ENCODE measurements at places on chromosomes 1 and 21. TPM values are rescaled to one million over a fixed set of nuclear protein-coding genes. Genes with fewer than 3 reads are reported as not detected.

GRCh38 chr1:210641582-210641981 is 312.9 kb downstream of the HHAT start:
- DNase-seq, result no peak

DNA sequence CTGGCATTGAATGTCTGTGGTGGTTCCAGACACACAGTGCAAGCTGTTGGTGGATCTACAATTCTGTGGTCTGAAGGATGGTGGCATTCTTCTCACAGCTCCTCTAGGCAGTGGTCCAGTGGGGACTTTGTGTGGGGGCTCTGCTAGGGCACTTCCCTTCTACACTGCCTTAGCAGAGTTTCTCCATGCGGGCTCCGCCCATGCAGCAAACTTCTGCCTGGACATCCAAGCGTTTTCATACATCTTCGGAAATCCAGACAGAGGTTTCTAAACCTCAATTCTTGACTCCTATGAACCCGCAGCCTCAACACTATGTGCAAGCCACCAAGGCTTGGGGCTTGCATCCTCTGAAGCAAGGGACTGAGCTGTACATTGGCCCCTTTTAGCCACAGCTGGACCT is 43.0 kb downstream of the RGS18 start:
- DNase-seq, result no peak

GRCh38 chr1:63693944-63694571 is 79.8 kb upstream of the ROR1 start:
- no peak for DNase-seq

- no peak for DNase-seq
Observed at GRCh38 chr1:81873946-81874345, 73.2 kb downstream of the ADGRL2 start.

DNA sequence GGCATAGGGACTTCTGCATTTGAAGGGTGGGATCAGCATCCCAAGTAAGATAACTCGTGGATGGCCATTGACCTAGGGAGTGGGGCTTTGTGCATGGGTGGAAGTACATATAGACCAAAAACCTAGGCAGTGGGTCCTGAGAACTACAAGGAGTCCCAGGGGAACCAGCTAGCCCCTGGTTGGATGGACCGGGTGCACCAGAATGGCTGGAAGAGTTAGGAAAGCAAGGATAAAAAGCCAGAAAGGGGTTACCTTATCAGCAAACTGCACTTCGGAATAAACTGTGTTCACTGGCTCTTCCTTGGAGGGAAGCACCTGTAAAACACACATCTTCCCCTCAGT is 26.6 kb upstream of the SLAMF6 start:
- DNase-seq, result no peak

DNA sequence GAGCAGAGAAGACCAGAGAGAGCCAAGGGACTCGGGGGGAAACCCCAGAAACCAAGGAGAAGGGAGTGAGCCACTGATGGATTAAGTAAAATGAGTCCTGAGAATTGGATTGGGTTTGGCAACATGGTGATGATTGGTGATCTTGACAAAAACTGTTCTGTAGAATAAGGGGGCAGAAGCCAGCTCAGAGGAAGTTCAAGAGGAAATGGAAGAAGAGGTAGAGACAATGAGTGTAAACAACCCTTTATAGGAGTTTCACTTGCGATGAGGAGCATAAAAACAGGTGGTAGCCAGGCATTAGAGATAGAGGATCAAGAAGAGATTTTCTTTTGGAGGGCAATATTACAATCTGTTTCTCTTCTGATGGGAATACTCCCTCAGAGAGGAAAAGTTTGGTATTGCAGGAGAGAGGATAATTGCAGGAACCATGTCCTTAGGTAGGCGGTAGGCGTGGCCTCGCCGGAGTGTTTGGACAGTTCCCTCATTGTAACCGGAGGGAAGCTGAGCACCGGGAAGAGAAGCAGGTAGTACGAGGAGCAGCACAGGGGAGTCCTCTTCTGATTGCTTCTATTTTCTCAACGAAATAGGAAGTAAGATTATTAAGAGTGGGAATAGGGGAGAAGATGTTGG is 68.4 kb upstream of the TENT5C start:
- no peak for DNase-seq

DNA sequence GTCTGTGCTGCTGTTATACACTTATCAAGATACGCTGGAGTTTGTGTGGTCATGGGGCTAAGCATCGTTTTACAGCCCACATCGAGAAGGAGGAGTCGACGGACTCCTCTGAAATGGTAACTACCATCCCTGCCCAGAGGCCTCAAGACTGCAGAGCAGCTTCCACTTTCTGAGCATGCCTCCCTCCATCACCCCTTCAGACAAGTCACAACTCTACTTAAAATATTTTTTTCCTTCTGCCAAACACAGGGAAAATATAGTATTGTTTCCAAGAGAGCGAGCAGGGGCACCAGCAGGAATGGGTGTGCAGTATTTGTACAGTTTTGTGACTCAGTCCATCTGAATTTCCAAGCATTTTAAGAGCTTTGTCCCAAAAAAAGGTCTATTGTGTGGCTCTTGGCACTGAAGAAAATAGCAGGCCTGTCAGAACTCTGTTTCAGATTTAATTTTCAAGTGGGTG is 14.1 kb downstream of the EVA1C start:
- no peak for DNase-seq

- no peak for DNase-seq
Observed at GRCh38 chr1:25744140-25744581, 55.8 kb upstream of the SELENON start.

GBP7 gene
- total RNA-seq, result not detected

DNA sequence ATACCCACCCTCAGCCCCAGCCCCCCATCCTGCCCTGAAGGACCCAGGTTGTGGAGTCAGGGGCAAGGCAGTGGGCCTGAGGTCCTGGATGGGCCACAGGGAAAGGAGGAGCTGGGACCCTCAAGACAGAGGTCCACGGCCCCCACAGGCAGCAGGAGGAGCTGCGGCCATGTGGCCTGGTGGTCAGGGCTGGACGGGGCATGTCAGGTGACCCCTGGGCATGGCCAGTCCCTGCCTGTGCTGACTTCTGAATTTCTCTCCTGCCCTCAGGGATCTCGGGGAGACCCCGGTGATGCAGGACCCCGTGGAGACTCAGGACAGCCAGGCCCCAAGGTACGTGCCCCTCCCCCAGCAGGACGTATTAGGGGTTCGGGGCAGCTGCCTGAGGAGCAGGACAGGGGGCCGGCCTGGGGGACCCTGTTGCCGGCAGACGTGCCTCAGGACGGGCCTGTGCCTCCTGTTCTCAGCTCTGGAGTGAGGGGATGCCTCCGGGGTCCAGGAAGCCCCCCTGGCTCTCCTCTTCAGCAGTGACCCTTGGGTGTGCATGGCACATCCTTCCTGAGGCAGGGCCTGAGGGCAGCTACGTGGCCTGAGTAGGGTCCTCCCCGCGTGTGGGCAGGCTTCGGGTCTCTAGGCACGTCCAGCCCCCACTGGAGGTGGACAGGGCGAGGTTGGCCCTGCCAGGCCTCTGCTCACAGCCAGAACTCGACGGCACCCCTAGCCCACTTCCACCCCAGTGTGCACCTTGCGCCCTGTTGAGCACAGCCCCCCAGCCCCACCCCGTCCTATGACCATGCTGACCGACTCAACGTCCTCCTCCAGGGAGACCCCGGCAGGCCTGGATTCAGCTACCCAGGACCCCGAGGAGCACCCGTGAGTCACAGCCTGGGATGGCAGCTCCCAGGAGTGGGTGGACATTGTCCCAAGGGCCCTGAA is 23.6 kb downstream of the COL6A2 start:
- no peak for DNase-seq

ATP6V0B gene
- total RNA-seq, result 122 TPM

DNA sequence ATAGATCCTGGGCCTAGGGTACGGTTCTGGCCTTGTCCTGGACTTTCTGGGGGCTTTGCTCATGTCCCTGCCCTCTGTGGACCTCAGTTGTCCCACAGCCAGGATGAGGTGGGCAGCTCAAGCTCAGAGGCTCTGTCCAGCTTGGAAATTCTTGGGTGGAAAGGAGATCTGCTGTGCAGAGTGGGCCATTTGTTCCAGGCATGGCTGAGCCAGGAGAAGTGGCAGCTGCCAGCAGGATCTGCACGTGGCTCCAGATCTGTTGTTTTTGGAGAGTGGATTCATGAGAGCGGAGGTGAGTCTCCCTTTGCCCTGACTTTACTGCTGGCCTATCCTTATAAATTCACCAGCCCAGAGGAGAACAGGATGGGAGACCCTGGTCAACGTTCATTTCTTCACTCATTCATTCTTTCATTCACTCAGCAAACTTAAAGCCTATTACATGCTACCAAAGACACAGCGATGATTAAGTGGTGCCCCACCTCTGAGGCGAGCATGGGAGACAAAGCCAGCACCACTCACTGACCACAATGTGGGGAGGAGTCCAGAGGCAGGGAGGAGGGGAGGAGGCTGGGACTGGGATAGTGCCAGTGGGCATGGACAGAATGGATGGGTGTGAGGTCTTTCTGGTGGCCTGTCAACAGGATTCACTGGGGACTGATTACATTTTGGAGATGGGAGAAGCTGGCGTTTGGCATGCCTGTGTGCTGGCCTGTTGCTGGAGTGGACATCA is 205.1 kb downstream of the TRABD2B start:
- no peak for DNase-seq

- no peak for DNase-seq
Observed at GRCh38 chr1:62439652-62440371, 3.0 kb downstream of the USP1 start.
